ENCODE measurements at places on chromosomes 6 and 20.

DNA sequence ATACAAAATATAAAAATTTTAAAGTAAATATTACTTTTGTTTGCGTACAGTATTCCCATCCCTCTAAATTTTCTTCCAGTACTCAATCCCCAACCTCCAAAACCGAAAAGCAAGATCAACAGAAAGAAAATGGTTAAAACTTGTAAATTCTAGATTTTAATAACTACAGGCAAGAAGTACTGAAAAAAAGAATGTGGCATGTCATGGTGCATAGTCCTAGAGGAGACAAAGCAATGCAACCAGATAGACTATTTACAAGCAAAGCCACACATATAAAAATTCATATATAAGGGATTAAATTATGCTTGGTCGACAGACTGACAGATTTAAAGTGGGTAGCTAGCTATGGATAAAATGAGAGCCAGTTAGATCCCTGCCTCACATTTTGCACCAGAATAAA, 56.5 kb upstream of the HFE start:
- DNase-seq = no peak

- DNase-seq = no peak
Observed at GRCh38 chr6:131858765-131859415, 51.1 kb downstream of the ENPP1 start.

GRCh38 chr6:13539572-13539971, 34.8 kb upstream of the SIRT5 start:
- no peak for DNase-seq

DNA sequence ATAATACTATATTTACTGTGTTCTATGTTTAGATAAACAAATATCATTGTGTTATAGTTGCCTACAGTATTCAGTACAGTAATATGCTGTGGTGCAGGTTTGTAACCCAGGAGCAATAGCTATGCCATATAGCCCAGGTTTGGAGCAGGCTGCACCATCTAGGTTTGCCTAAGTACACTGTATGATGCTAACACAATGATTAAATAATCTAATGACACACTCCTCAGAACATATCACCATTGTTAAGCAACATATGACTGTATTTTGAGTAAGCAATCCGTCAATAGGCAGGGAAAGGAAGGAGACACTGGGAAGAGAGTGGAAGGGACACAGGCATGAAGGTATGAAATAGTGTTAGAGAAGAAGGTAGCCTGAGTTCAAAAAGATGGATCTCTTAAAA, 369.9 kb downstream of the PKHD1 start:
- no peak for DNase-seq

GRCh38 chr6:151436802-151437201, 15.1 kb downstream of the RMND1 start:
- DNase-seq = no peak

GRCh38 chr6:11012976-11013720, 31.0 kb downstream of the ELOVL2 start:
- DNase-seq = no peak

Data from GM06990 (cell line).